Amygdala (tissue), 56 donors: ENCODE measurements at places on chromosomes 1 and 21.

GRCh38 chr1:32622806-32623681, 27.3 kb downstream of the ZBTB8OS start:
- DNase-seq = no peak

GRCh38 chr1:208058756-208059155, 147.8 kb upstream of the CD34 start:
- DNase-seq = no peak

GRCh38 chr1:192807211-192808162, 1.4 kb upstream of the RGS2 start:
- DNase-seq = no peak

DNA sequence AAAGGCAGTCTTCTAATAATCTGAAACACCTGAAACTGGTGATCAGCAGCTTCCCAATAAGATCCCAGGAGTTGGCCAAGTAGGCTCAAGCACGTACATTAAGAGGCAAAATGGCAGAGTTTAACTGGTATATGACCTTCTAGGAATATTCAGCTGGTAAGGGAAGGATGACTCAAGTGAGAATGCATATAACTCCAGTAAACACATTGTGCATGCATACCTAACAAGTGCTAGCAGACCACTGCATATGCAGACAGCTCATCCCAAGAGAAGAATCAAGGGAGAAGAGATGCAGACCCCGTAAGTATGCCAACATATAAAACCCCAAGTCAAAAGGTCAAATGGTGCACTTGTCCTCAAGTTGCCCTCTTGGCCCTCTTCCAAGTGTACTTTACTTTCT, 73.0 kb upstream of the ZRANB2 start:
- DNase-seq = no peak

DNA sequence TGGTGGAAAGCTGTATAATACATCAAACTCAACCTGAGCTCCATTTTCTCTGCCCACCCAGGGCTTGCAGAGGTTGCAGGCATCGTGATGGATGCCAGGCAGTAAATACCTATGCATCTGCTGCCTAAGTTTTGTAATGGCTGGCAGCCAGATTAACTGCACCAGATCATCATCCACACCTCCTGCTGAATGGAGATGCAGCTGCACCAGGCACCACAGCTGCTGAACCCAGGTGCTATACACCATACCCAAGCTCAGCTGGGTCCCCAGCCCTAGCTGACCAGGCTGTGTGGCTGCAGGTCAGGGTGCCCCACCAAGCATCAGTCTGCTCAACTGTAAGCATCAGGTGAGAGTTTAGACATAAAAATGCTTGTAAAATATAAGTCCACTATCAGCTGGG, 6.7 kb upstream of the SNAPIN start:
- no peak for DNase-seq

GRCh38 chr1:43912607-43913006, 21.0 kb upstream of the ARTN start:
- DNase-seq = no peak

- DNase-seq = no peak
Observed at GRCh38 chr1:28428012-28428411, 58.5 kb downstream of the PHACTR4 start.
